ENCODE measurements at places on chromosomes 13 and 19.

DNA sequence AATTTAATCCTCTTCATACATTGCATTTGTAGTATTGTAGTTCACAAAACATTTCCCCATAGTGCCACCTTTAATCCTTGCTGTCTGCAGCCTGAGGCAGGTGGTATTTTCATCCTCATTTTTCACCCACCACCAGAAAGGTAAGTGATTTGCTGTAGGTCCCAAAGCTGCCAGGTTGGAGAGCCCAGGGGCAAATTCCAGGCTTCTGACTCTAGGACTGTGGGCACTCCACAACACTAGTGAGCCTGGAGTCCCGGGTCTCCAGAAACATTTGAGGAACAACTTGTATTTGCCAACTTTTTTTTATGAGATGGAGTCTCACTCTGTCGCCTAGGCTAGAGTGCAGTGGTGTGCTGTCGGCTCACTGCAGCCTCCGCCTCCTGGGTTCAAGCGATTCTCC, 6.2 kb downstream of the ILF3 start:
- DNase-seq = no peak

- peak; percentile 24 for DNase-seq
Observed at GRCh38 chr19:43524922-43525835, 1.8 kb downstream of the ETHE1 start.

GRCh38 chr13:104779311-104779993, 1713.2 kb upstream of the SLC10A2 start:
- DNase-seq = peak; percentile 53

DNA sequence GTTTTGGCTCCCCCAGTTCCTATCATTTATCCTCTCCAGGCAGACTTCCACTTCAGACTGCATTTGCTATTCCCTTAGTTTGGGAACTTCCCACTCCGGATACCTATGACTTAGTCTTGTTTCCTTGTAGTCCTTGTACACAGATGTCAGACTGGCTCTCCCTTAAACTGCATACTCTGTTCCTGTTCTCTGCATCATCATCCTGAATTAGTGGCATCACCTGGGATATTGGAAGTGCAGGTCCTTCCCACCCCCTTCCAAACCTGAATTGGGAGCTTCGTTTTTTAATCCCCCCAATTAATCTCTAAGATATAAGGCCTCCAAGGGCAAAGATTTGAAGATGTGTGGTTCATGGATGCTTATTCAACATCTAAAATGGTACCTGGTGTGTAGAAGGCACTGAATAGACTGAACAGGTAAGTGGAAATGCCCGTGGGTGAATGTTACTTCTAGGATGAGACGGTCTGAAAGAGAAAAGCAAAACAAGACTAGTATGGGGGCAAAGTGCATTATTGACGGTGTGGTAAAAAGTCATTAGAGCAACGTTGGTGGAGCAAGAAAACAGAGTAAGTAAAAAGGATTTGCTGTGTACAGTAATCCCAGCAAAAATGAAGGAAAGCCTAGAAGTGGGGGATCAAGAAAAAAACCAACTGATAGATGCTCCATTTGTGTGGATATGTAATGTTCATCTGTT, 9.6 kb downstream of the MIR17HG start:
- no peak for DNase-seq

DNA sequence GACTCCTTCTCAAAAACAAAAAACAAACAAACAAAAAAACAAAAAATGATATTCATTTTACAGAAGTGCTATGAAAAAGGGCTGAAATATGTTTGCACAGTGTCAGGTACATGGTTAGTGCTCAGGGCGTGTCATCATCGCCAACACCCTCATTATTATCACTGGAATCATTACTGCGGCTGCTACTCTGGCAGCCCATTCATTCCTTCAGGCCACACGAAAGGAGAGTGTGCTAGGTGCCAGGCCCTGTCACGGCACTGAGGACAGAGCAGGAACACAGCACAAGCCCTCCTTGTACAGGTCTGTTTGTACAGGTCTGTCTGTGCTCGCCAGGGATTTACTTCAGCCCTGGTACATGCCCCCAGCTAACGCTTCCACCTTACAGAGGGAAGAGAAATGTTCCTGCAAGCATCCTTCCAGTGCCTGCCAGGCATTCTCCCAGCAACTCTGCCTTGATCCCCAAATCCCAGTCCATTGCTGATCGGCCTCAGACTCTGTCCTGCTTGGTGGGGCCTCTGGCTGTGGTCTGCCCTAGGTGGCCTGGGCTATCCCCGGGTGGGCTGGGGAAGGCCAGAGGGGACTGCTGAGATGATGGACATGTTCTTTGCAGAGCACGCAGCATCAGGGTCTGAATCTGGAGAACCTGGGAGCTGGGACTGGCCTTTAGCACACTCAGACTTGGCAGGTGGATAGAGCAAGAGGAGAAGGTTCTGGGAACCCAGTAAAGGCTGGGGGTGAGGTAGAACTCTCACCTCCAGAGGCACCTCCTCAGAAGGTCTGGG, 210.7 kb downstream of the URI1 start:
- DNase-seq = no peak

DNA sequence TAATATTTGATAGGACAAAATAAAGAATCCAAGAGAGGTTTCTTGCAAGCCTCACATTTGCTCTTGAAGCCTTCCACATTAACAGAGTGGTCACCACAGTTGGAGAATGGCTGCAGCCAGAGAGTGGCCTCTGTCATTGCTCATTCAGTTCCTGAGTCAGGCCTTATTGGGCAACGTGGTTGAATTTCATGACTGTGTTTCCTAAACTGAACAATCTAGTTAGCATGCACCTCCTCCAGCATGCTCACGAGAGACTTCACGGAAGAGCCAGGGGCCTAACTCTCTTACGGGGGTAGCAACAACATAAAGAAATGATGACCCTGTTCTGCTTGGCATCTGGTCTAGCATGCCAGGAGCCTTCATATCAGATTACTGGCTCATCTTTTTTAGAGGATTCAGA, 9.6 kb upstream of the UBL3 start:
- DNase-seq = peak; percentile 83

- peak; percentile 55 for DNase-seq
Observed at GRCh38 chr19:9793071-9793591, 24.6 kb upstream of the ZNF846 start.

GRCh38 chr19:38228491-38229439, 4.7 kb upstream of the DPF1 start:
- no peak for DNase-seq

- DNase-seq = no peak
Observed at GRCh38 chr13:113855012-113855921, 8.6 kb downstream of the GAS6 start.

- DNase-seq = peak; percentile 0
Observed at GRCh38 chr13:48902368-48902767, 73.3 kb upstream of the FNDC3A start.

DNA sequence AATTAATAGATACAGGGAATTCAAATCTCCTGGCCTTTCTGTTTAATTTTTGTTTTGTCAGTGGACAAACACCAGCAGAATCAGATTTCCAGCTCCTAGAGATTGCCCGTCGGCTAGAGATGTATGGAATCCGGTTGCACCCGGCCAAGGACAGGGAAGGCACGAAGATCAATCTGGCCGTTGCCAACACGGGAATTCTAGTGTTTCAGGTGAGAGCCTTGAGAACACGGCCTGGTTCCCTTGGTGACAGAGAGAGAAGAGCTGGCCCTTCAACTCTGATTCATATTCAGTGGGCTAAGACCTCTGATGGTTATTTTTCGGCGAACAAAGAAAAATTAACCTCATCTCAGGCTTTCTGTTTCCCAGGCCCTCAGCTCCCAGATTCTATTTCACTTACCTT, 191.3 kb downstream of the STK24 start:
- DNase-seq = no peak

DNA sequence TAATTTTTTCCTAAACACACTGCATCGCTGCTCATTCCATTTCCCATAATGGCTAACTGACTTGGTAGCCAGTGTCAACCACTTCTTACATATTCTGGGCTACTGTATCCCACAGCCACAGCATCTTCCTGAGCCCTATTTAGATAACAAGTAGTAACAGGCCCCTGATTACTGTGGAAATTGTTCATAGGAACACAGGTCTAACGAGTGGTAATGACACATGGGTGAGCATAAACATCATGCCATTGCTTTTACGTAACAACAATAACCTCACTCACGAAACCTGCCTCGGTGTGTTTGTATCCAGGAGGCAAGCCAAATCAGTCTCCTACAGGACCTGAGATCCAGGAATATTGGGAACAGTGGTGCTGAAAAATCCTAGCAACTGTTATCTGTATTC, 438.6 kb downstream of the KLF5 start:
- DNase-seq = no peak

DNA sequence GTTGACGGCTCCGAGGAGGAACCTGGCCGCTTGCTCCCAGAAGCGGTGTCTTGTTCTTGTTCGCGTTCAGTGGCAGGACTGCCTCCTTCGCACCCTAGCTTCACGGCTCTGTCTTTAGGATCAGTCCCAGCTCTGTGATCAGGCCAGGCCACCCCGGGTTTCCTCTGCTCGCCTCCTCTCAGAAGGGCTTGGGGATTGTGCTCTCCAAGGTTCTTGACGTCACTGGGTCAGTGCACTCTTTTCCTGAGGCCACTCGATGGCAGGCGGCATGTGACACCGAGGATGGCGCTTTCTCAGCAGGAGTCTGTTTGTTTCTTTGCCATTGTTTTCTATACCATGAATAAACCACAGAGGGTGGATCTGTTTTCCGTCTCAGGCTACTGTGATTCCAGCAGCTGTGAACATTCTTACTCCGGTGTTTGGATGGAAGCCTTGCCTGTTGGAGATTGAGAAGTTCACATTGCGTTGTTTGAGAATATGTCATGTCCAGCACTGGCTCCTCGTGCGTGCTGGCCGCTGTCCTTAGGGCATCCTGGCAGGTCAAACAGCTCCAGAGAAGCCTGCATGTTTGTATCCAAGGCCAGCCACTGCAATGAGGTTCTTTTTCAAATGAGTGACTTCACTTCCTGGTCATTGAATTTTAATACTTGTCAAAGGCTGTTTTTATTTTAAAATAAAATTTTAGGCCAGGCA, 44.5 kb downstream of the SLC7A9 start:
- DNase-seq = no peak

- DNase-seq = no peak
Observed at GRCh38 chr13:79407349-79407979, 1.4 kb upstream of the RBM26 start.

GRCh38 chr19:4957981-4958380, 10.9 kb upstream of the KDM4B start:
- no peak for DNase-seq

DNA sequence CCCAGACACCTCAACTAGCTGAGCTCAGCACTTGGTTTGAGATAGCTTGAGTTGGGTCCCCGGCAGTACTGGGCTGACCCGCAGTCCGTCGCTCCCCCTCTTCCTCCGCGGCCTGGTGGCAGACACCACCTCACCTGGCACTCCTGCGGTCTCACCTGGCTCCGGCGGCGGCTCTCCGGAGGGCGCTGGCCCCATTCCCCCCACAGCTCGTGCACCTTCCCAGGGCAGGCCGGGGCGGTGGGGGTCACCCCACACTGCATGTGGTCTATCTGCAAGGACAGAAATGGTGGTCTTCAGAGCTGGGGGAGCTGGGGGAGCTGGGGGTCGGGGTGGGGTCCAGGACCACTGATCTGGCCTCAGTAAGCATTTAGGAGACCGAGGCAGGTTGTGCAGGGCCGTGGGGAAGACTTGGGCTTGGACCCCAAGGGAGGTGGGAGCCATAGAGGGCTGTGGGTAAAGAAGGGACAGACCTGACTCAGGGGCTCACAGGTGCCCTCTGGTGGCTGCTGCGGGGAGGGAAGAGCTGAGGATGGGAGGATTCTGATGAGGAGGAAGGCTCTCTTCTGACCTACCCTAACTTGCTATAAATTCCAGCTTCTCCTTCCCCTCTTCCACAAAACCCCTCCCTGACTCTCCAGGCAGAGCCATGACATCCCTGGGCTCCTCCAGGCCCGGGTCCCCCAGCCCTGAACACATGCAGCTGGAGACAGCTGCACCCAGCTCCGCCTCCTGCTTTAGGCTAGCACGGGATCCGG, 6.7 kb upstream of the PLIN4 start:
- peak; percentile 26 for DNase-seq

GRCh38 chr19:50378863-50379236, 2.6 kb downstream of the NR1H2 start:
- DNase-seq = no peak

DNA sequence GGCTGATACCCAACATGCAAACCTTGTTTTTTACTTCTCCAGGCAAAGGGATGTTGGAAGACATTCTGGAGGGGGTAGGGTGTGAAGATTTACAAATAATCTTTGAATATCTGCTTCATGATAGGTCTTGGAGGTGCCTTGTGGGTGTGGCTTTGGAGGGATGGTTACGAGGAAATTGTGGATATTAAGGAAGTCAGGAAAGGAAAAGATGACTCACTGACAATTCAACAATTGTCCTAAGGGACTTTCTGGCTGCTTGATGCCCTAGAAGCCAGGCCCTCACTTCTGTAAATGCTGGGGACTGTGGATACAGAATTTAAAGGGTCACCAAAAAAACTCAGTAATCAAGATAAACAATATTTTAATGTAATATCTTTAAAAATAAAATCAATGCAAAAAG, 37.4 kb upstream of the ZNF527 start:
- no peak for DNase-seq

- peak; percentile 55 for DNase-seq
Observed at GRCh38 chr19:9586764-9587163, 2.5 kb upstream of the ZNF121 start.

GRCh38 chr13:45142440-45143345, 22.4 kb downstream of the GTF2F2 start:
- no peak for DNase-seq

DNA sequence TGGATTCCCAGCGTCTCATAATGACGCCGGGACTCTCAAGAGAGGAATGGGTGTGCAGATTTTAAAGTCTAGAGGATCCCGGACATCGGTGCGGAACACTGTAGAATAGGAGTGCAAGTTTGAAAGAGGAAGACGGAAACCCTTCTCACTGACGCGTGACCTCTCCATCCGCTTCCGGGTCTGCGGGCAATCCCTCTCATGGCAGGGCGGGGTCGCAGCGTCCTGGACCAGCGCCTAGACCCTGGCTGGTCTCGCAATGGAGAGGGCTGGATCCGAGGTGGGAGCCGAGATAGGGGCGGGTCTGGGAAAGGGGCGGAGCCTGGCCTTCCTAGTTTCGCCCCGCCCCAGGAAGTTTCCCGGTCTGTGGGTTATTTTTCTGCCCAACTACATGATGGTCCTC, 4.6 kb upstream of the ZNF845 start:
- DNase-seq = peak; percentile 22

DNA sequence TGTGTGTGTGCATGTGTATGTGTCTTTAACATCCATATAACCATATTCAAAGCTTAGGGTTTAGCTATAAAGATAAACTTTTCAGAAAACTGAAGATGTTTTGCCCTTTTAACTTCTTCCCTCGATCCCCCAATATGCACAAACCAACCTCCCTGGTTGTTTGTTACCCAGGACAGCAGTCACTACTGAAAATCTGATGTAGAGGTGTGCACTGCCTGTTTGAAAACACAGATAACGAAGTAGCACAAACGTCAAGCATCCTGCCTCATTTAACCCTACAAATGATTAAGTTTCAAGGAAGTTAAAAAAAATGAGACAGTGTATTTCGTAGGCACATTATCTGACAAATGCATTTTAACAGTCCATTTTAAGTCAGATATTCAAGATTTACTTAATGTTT, 3.6 kb downstream of the TNFSF11 start:
- no peak for DNase-seq

- no peak for DNase-seq
Observed at GRCh38 chr19:35842666-35843272, 9.5 kb downstream of the NPHS1 start.

GRCh38 chr13:68099631-68100030, 869.5 kb upstream of the PCDH9 start:
- peak; percentile 56 for DNase-seq

GRCh38 chr13:58165617-58166016, 534.1 kb downstream of the PCDH17 start:
- DNase-seq = no peak

Data from fibroblast of skin of right biceps (primary cell).